ENCODE measurements at places on chromosomes 5 and 9.

DNA sequence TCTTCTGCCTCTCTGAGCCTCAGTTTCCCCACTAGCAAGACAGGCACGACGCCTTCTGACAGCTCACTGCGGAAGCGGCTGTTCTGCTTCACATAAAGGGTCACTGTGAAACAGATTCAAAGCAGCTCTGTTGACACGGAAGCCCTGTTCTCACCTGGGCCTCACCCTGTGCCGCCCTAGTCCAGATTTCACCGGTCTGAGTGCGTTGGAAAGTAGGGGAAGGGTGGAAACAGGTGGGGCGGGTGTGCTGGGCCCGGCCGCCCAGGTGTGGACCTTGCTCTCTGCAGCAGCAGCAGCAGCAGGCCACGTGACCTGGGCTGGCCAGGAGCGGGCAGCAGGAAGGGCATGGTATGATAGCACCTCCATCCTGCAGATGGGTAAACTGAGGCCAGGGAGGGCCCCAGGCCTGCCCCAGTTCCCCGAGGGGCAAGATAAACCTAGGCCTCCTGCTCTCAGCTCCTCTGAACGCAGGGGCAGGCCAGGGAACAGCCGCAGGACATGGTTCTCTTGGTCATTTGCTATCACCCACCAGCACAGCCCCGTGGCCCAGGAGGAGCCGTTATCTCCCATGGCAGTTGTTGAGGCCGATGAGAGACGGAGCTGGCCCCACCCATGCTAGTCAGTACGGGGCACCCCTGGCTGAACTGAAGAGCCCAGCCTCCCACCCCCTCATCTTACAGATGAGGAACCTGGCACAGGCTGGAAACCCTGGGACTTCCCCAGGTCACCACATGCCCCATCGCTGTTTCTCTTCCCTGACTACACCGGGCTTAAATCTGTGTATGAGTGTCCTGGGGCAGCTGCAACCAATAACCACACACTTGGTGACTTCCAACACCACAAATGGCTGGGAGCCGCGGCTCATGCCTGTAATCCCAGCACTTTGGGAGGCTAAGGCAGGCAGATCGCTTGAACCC, 12.1 kb downstream of the PTGES2 start:
- peak; percentile 28 for DNase-seq

DNA sequence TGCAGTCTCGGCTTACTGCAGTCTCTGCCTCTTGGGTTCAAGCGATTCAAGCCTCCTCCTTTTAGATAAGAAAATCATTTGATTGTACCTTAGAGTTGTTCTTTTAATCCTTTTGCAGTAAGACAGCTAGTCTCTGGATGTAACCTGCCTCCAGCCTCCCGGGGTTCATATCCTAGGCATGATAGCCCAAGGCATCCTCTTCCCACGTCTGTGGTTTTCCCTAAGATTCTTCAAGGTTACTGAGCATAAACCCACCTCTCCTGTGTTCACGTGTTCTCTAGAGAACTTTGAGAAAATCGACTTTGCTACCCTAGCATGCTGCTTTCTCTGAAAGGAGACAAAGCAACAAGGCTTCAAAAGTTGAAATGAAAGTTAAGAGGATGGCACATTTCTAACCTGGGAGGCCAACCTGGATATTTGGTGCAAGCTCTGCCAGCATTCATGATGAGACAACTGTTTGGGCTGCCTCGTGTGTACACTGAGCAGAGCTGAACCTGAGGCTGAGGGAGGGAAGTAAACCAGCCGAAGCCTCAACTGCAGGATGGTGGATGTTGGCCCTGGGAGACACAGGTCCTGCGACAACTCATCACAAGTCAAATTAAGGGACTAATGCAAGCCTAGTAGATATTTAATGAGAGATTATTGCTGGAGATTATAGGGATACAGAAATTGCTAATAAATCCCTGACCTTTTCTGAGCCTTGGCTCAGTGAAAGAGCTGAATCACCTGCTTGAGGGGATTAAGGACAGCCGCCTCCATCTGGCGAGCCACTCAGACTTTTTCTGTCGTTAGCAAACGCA, 261.8 kb downstream of the ARHGAP26 start:
- no peak for DNase-seq

GRCh38 chr9:131672451-131672850, 67.4 kb downstream of the RAPGEF1 start:
- DNase-seq = no peak

- DNase-seq = no peak
Observed at GRCh38 chr5:73867345-73868335, 241.6 kb downstream of the ARHGEF28 start.

DNA sequence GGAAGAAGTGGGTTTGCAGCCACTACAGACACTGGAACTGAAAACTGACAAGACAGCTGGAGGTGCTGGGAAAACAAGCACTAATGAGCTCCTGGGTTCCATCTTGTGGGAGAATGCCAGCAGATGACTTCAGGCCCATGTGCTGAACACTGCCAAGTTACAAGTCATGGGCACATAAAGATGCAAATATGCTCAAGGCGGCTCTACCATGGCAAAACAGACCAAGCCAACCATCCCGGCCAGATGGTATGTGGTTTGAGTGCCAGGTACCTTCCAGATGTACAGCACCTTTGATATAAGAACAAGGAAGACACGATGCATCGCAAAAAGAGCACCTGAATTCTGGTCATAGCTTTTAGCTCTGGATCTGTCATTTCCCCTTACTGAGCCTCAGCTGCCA, 19.9 kb downstream of the TNFSF8 start:
- no peak for DNase-seq

DNA sequence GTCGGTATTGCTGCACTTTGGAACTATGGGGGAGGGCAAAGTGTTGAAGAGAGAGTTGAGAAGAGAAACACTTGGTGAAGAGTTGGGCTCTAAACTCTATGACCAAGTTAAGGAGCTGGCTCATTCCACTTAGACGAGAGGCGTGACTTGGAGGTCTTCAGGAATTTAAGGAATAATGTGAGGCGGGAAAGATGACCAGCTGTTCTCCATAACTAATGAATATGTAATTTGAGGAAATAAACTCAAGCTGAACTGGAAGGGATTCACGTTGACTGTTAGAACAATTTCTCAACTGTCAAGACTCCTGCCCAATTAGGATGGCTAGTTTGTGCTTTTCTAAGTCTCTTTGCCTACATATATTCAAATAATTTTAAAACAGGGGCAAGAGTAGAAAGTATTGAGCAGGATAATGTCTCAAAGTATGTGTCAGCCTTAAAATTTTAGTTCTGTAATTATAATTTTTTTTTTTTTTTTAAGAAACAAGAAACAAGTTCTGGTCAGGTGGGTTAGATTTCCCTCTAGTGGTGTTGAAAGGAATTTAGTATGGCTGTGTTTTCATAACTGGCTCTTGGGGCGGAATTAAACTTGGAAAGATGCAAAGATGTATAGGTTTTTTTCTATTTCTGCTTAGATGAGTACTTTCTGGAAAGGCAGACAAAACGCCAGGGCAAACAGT, 33.4 kb downstream of the TMEM252 start:
- no peak for DNase-seq

GRCh38 chr5:172801179-172801671, 30.2 kb upstream of the DUSP1 start:
- DNase-seq = no peak

DNA sequence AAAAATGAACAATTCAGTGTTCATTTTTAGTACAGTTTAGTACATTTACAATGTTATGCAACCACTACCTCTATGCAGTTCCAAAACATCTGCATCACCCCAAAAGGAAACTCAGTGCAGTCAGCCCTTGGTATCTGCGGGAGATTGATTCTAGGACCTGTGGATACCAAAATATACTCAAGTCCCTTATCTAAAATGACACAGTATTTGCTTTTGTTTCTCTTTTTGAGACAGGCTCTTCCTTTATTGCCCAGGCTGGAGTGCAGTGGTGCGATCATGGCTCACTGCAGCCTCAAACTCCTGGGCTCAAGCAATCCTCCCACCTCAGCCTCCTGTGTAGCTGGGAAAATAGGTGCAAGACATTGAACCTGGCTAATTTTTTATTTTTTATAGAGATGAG, 114.0 kb downstream of the PIP5K1B start:
- no peak for DNase-seq

- DNase-seq = no peak
Observed at GRCh38 chr9:22210262-22210661, 201.2 kb upstream of the CDKN2B start.

DNA sequence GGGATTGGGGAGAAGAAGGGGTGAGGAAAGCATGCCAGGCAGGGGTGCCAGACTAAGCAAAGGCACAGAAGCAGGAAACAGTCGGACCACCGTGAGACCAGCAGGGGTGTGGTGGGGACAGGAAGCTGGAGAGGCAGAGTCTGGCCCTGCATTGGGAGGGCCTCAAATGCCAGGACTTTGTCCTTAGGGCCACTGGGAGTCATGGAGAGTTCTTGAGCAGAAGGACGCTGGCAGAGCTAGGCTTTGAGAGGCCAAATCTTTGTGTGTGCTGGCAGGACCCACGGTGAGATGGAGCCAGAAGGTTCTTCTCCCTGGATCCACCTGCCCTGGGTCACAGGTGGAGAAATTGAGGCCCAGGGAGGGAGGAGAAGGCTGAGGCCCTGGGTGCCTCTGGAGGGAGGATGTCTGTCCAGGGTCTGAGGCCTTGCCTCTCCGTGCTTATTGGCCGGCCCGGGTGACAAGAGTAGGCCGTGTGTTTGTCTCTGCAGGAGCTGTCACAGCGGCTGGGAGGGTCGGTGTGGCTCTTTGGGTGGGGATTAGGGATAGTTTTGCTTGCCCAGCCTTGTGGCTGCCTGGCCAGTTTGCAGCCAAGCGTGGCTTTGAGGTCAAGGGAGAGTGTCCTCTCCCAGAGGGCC, 1.8 kb upstream of the ENG start:
- DNase-seq = no peak

- no peak for DNase-seq
Observed at GRCh38 chr9:86838519-86839497, 108.5 kb downstream of the GAS1 start.

DNA sequence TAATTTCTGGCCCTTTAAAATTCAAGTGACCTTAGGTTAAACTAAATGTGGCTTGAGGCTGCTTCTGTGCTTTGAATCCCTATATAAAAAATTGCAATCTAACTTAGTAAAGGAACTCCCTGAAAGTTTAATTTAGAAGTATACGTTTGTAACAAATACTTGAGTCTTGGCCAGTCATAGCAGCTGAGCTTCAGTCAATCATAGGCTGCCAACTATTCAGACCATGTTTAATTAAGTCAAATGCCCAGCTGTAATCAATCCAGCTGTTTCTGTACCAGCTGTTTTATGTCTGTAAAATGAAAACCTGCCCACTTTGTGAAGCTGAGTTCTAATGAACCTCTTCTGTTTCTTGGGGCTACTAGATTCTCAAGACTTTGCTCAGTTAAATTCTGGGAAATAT, 760.1 kb downstream of the MAT2B start:
- DNase-seq = peak; percentile 14

Data from left hindlimb (tissue), 1 donor.